ENCODE measurements at places on chromosomes 12 and 14.

GRCh38 chr12:89733579-89734201, 25.1 kb upstream of the ATP2B1 start:
- no peak for DNase-seq

- no peak for DNase-seq
Observed at GRCh38 chr12:110763583-110763982, 20.9 kb upstream of the PPP1CC start.

DNA sequence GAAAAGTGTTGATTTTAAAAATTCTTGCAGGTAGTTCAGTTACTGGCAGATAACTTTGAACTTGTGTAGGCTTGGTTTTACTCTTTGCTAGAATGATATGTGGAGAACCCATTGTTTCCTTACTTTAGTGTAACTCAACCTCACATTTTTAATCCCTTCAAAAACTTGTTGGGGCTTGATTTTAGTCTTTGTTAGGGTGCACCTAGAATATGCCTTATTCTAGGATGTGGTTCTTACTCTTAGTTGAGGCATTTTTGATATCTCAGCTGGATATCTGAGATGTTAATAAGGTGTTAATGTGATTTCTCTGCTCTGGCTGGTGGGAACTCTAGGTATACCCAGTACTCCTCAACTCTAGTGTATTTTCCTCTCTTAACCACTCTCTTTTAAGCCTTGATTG, 10.0 kb downstream of the MNAT1 start:
- no peak for DNase-seq

GRCh38 chr12:43931187-43931586, 95.3 kb downstream of the TMEM117 start:
- no peak for DNase-seq

GRCh38 chr14:95504135-95505029, 12.1 kb downstream of the SYNE3 start:
- no peak for DNase-seq

- no peak for DNase-seq
Observed at GRCh38 chr12:89357297-89357730, 5.0 kb upstream of the DUSP6 start.

GRCh38 chr14:77270361-77271112, 469 bp downstream of the NGB start:
- DNase-seq: no peak

- no peak for DNase-seq
Observed at GRCh38 chr14:27836386-27836785, 930.2 kb upstream of the FOXG1 start.

- no peak for DNase-seq
Observed at GRCh38 chr14:96059519-96060135, 20.5 kb downstream of the C14orf132 start.

DNA sequence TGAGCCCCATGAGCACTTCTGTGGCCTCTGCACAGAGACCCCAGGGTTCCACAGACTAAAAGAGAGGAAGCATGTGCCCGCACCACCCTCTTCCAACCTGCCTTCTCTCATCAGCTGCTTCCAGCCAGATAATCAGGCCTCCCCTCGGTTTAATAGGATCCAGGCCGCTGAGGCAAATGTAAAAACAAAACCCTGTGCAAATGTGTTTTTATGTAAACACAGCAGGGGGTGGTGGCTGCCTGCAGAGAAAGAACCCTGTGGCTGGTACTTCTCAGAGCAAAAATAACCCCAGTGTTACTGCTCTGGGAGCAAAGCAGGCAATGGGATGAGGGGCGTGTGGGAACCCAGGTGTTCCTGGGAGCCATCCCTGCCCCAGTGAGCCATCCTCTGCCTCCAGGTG, 46.2 kb downstream of the WSCD2 start:
- no peak for DNase-seq

- no peak for DNase-seq
Observed at GRCh38 chr14:50926851-50927386, 17.4 kb downstream of the PYGL start.

DNA sequence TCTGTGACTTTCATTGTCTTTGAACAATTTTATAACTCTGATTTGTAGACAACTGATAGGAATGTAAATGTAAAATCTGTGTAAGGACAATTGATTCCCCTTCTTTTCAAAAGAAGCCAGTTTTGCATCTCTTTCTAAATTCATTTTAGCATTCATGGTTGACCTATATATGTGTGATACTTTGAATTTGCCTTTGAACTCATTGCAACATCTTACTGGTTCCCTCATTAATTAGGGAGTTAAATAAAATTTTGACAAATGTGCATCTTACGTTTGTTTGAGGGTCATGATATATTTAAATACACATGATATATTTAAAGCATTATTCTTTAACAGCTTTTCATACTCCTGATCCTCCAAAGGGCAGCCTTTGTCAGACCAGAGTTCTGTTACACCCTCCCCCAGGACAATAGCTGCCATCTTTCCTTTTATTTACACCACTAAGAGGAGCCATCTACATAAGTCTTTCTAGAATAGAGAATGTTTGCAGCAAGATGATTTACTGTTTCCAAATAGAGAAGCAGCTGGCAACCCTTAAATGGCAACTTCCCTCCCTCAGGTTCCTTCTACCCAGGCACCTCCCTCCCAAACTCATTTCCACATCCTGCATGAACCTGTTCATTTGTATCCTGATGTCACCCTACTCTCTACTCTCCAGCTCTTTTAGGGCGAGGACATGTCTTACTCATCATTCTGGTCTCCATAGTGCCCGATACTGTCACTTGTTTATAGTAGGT, 40.2 kb upstream of the APPL2 start:
- DNase-seq: no peak

DNA sequence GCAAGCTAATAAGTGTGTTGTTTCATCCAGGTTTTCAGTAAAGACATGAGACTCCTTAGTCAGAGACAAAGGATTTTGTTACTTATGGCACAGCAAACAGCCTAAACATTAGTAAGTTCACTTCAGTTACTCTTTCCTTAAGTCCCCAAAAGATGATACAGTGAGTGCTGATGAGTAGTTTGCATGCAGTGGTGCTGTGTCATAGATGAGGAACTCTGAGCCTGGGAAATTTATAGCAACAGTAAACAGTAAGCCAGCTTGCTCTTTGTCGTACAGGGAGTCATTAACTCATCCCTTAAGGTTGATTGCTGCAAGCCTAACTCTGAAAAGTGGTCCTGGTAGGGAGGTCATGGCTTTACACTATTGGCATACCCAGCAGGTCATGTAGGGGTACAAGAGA, 208.6 kb upstream of the OR4E1 start:
- no peak for DNase-seq

GRCh38 chr12:44101475-44101874, 265.6 kb downstream of the TMEM117 start:
- no peak for DNase-seq
